ENCODE measurements at places on chromosomes 16 and 17.

GRCh38 chr16:56478281-56479049 lies 27.1 kb downstream of the OGFOD1 start:
- DNase-seq, result no peak

- DNase-seq, result no peak
Observed at GRCh38 chr17:63275971-63276745, 169.9 kb downstream of the CYB561 start.

DNA sequence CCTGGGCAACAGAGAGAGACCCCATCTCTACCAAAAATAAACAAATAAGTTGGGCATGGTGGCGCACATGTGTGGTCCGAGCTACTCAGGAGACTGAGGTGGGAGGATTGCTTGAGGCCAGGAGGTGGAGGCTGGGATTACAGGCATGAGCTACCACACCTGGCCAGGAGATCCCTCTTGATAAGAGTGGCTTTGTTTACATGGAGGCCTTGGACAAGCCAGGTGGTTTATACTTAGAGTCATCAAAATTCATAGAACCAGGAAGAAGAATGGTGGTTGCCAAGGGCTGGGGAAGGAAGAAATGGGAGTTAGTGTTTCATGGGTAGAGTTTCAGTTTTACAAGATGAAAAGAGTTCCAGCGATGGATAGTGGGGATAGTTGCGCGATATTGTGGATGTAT lies 8.8 kb upstream of the ZFP1 start:
- no peak for DNase-seq

- no peak for DNase-seq
Observed at GRCh38 chr17:39719563-39720355, 10.6 kb downstream of the MIEN1 start.

- DNase-seq, result no peak
Observed at GRCh38 chr17:14202388-14203166, 34.1 kb downstream of the CDRT15 start.

DNA sequence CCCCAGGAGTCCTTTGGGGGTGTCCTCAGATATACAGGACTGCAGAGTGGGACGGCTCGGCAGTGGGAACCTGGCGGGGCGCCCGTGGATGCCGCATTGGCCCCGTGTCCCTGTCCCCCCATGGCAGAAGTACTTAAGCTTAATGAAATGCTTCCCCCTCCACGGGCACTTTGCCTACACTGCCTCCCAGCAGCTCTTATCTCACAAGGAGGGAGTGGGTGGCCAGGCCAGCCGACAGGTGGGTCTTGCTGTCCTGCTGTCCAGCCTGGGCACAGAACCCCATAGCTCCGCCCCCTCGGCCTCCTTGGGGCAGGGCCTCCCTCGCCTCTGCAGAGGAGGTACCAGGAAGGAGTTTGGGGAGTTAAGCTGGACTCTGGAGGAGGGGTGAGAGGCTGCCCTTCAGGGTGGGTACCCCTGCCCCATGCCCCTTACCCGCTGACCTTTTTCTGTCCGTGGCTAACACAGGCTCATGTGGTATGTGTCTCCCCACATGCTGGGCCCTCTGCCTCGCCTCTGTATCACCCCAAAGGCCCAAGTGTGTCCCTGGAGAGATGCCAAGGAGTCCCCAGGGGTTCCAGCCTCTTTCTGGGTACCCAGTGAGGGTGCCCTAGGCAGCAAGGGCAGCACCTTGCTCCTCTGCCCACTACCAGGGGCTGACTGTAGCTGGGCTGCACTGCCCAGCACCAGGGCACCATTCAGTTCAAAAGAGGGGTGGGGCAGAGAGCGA lies 8.7 kb downstream of the THRA start:
- no peak for DNase-seq

- DNase-seq, result no peak
Observed at GRCh38 chr16:79599256-79599836, 1.2 kb downstream of the MAF start.

- no peak for DNase-seq
Observed at GRCh38 chr17:56727876-56728617, 105.7 kb downstream of the C17orf67 start.

- DNase-seq, result no peak
Observed at GRCh38 chr16:9441012-9441411, 349.6 kb downstream of the HAPSTR1 start.

DNA sequence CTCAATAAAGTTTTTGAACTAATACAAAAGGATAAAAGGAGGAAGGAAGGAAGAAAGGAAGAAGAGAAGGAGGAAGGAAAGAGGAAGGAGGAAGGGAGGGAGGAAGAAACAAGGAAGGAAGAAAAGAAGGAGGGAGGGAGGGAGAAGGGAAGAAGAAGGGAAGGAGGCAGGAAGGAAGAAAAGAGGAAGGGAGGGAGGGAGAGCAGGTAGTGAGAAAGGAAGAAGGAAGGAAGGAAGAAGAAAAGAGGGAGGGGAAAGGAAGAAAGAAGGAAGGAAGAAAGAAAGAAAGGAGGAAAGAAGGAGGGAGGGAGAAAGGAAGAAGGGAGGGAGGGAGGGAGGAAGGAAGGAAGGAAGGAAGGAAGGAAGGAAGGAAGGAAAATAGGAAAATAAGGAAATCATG lies 263.8 kb upstream of the C16orf82 start:
- DNase-seq, result no peak

- no peak for DNase-seq
Observed at GRCh38 chr16:27879601-27880247, 183.8 kb downstream of the GSG1L start.

DNA sequence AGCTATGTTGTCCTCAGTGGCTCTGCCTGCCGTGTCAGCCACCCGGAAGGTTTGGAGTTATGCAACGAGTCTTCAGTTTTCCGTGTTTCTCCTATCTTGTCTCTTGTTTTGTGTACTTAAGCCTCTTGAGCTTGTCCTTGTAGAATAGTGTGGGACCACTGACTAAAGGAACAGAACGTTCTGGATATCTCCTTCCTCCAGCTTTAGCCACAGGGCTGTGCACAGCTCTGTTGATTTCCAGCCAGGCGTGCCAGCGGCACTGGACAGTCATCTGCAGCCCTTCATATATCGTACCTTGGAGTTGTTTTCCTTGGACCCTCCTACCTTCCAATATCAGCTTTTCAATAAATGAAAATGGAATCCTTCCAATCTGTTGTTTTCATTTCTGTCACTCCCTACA lies 39.8 kb downstream of the TMEM11 start:
- DNase-seq, result no peak
